Stimulated activated CD4-positive, alpha-beta T cell treated with anti-CD3 and anti-CD28 coated beads, Interleukin-12 subunit alpha, Interleukin-12 subunit beta, amount 100 ng/mL, for 4 hours (primary cell): ENCODE measurements at places on chromosomes 16 and 17.

DNA sequence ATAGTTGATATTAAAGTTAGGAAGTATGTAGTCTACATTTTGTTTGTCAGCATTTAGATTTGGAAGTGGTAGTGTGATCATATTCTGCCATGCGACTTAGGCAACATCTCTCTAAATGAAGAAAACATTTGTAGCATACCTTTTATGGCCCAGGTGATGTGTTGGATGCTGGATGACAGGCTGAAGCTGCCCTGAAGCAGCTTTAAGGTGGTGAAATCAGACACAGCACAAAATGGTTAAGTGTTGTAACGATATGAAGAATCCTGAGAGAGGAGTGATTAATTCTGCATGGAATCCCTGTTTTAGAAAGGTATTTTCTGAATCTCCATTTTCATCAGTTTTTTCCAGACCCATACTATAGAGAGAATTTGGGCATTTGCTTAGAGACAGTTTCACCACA, 28.3 kb downstream of the AATF start:
- no peak for DNase-seq

DNA sequence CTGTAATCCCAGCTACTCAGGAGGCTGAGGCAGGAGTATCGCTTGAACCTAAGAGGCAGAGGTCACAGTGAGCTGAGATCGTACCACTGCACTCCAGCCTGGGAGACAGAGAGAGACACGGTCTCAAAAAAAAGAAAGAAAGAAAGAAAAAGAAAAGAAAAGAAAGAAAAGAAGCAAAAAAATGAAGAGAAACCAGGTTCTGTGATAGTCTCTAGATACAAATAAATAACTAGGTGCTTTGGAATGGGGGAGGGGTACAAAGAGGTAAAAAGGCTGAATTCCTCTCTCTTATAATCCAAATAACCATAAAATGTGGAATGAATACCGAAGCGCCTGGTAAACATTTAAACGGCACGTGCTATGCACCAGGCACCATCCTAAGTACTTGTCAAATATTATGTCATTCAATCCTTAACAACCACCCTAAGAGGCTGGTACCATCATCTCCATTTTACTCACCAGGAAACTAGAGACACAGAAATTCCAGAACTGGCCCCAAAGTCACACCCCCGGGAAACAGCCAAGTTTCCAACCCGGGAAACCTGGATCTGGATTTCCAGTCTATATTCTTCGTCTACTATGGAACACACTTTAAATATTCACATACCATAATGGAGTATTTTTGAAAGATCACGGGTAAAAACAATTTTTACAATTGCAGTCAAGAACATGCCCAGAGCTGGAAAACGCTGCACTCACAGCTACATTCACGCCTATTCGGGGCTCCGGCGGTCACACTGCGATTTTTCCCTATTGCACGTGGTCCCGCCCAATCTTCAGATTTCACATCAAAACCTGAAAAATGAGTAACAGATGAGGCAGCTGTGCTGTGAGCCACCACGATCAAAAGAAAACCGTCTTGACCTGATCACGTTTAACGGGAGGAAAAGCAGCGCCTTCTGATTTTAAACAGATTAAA, 10.5 kb downstream of the NXN start:
- DNase-seq = no peak

GRCh38 chr17:12730931-12731521, 58.3 kb upstream of the ARHGAP44 start:
- DNase-seq = no peak

DNA sequence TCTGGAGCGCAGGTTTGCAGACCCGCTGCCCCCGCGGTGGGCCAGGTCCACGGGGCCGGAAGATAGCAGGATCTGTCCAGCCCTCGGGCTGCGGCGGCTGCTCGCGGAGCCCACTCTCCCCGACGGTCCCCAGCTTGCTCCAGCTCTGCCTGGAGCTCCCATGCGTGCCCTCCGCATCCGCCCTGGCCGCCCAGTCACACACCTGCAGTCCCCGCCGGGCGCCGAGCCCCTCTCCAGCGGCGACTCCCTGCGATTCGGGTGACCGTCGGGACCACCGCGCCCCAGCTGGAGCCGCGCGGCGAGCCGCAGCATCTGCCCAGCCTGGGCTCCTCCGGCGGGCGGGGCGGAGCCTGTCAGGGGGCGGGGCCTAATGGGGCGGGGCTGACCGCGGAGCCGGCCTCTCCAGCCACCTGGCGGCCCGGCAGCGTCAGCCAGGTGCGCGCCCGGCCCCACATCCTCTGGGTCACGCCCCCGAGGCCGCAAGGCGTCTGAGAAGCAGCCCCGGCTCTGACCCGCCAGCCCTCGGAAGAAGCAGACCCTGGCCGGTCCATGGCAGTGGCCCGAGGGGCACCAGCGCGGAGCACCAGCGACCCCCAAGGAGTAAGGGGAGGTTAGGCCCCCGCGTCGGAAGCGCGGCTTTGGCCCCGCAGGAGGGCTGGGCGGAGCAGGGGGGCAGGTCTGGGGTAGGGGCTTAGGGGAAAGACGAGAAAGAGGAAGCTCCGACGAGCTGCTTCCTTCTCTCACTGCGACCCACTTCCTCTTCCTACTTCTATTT, at the start of gene PIK3R5:
Gene PIK3R5, minus strand, starts transcription at position 314 of the 775 bp plus-strand sequence. CDS start 54,213 bp downstream, outside the sequence.
- DNase-seq = peak; percentile 83

DNA sequence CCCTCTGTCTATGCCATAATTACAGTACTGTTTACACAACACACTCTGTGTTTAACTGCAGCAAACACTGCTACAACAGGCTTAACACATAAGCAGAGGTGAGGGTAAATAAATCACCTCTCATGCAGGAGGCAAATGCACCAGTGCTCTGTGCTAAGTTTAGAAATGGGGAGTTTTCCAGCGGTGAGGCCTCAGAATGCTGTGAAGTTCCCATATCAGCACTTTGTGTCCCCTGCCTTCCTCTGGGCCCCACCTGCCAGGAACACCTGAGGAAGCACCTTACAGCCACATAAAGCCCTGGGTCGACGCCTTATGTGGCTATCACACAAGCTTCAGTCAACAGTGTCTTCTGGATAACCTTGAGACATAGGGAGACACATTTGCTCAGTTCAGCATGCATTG, 304.5 kb downstream of the HAPSTR1 start:
- no peak for DNase-seq

GRCh38 chr17:48981927-48982539, 13.6 kb upstream of the GIP start:
- no peak for DNase-seq

DNA sequence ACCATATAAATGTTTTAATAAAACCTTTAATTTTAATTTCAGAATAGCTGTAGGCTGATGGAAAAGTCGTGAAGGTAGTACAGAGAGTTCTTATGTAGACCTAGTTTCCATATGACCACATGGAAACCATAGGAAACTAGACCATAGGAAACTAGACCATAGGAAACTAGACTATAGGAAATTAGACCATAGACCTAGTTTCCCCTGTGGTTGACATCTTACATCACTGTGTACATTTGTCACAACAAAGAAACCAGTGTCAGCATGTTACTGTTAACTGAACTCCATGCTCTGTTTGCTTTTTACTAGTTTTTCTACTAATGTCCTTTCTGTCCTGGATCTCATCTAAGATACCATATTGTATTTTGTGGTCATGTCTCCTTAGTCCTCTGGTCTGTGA, 14.6 kb downstream of the NUDT7 start:
- DNase-seq = no peak

- DNase-seq = no peak
These were observed 980 bp downstream of the LLGL1 start for GRCh38 chr17:18226284-18226945.

DNA sequence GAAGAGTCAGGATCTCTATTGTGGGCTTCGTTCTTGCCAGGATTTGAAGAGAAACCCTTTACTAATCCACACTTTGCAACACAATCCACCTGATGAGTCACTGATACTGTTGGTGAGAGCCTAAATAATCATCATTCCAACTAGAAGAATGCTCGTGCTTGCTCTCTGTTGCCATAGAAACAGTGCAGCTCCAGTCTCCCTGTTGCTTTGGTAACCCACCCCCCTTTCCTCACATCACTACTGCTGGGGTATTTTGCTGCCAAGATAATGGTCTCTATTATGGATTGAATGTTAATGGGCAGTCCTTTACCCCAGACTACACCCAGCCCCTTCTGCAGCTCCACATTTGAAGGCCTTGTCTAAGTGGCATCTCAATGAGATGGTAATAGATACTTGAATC, 190.4 kb downstream of the ABCC12 start:
- no peak for DNase-seq

DNA sequence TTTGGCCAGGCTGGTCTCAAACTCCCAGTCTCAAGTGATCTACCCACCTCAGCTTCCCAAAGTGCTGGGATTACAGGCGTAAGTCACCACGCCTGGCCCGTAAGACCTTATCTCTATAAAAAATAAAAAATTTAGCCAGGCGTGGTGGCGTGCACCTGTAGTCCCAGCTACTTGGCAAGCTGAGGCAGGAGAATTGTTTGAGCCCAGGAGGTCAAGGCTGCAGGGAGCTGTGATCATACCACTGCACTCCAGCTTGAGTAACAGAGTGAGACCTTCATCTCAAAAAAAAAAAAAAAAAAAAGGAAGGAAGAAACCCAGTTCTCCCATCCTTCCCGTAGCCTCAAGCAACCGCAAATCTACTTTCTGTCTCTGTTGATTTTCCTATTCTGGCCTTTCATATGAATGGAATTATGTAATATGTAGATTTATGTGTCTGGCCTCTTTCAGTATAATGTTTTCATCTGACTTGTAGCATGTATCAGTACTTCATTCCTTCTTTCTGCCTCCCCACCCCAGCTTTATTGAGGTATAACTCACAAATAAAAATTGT, 11.2 kb downstream of the CASC3 start:
- no peak for DNase-seq

DNA sequence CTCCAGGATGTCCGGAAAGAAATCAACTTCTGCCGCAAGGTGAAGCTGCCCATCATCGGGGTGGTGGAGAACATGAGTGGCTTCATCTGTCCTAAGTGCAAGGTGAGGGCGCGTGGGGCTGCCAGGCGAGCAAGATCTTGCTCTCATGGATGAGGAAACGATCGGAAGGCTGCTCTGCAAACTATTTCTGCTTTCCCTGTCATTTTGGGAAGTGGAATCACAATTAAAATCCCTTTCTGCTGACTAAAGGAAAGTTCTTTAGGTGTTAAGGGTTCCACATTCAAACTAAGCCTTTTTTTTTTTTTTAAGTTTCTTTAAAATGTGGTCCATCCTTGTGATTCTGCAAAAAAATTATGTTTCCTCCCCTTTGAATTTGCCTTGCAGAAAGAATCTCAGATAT, 17.7 kb downstream of the NUBP1 start:
- DNase-seq = no peak
